Fibroblast of upper back skin (primary cell): ENCODE measurements at places on chromosomes 12 and 14.

DNA sequence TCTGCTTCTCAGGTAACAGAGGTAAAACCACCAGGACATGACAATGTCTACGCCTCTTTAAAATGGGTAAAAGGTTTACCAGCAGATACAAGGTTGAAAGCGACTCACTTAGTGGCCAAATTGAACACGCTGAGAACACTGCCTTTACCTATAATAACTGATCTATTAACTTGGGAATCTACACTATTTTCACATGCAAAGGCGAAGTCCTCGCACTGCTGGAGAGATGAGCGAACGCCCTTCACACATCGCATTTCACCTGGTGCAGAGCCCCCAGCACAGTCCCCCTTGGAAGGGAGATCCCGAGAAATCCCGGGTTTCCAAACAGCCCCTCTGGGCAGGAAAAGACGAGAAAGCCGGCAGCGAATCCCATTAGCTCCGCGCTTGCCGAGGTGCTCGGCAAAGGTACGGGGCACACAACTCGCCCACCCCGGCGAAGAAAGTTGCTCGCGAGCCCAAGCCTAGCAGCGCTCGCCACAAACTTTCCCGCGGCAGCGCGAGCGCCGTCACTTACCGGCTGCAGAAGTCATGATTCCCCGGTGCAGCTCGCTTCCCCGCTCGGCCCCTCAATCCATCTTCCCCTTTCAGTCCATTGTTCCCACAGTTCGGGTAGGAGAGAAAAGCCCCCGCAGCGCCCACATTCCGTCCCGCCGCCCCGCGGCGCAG lies 423 bp downstream of the FGD6 start:
- no peak for DNase-seq

- no peak for DNase-seq
These were observed 105.8 kb downstream of the SPTSSA start for GRCh38 chr14:34356264-34356654.

DNA sequence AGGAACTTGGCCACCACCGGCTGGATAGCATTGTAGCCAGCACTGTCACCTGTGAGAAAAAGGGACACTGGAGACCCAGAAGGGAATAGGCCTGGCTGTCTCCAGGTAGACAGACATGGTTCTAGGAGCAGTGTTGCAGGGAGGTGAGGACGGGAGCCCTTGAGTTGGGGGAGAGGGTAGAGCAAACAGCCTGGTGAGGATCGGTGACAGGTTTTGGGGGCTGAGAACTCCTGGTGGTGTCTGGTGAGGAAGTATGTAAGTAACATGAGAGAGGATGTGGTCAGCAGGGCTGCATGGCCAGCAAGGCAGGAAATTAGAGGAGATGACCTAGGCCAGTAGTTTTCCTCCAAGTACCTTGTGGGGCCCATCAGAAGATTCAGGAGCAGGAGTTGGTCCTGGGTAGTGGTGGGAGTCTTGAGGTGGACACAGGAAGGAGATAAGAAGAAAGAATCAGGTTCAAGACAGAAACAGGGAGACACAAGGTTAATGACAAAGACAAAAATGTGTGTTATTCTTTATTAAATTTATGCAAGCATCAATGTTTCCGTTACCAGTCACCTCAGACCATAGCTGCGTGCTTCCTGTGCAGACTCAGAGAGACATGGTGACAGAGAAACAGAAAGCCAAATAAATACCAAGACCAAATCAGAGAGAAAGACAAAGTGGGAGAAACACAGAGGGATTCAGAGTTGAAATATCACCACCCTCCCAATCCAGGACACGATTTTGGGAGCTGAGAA lies at the start of gene ARHGAP9:
ARHGAP9 (minus strand) TSS at position 491 of the 740 bp plus-strand sequence; CDS start at position 31, 460 bp downstream.
- no peak for DNase-seq

DNA sequence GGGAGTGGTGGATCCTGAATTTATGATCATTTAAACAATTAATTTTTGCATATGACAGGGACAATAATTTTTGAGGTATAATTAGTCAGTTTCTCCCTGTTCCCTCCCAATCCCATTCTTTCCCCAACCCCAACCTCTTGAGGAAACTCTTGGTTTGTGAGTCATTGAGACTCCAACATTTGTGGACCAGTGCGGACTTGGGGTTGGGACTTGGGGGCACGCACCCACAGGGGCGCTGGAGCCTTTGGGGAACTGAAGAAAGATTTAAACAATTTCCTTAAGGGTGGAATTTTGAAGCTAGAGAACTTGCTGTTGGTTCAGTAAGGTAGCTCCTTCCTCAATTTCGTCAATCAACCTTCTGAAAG lies 17.4 kb upstream of the PTGR2 start:
- no peak for DNase-seq

- DNase-seq: no peak
These were observed 522.0 kb upstream of the SEL1L start for GRCh38 chr14:82055515-82056115.

DNA sequence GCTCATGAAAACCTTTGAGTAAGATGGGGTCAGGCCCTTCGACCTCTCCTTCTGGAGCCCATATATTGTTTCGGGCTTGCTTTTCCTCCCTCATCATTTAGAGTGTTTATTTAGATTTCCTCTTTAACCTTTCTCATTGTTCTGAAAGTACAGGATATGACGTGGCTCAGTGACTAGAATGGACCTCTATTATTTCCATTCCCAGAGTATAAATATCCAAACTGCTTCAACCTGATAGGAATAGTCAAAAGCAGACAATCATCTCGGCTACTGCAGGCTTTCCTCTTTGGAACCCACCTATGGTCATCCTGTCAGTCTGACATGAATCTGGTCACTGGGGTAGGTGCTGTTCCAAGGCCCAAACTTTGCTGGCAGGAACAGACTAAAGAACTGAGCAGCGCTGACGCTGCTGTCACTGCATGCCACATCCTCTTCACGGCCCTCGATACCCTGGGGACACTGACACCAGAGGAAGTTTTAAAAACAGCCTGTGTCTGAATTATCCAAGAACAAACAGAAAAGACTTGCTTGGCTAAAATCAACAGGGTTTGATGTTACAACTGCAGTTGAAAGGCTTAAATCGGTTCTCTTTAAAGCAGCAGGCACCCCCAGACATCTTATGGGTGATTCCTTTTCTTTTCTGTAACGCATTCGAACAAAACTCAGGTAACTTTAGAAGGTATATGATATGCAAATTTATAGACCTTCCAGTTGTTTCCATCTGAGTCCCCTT lies 5.0 kb upstream of the DDX47 start:
- DNase-seq: no peak

GRCh38 chr12:53980104-53980801 lies 4.7 kb upstream of the HOXC10 start:
- no peak for DNase-seq

DNA sequence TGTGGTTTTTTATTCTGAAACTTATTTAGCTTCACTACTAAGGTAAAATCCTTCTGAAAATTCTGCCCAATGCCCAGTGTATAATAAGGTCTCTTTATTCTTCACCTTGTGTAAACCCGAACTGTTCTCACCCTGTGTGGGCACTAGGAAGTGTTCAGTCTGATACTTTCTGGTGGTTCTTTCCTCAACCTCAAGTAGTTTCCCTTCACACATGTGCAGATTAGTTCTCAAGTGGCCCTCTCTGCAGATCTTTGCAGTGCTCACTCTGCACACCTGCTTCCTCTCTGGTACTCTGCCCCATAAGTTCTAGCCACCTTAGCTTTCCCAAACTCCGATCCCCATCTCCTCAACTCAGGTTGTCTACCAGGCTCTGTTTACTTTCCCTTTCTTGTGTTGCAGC lies 61.6 kb downstream of the RAD51B start:
- DNase-seq: no peak

DNA sequence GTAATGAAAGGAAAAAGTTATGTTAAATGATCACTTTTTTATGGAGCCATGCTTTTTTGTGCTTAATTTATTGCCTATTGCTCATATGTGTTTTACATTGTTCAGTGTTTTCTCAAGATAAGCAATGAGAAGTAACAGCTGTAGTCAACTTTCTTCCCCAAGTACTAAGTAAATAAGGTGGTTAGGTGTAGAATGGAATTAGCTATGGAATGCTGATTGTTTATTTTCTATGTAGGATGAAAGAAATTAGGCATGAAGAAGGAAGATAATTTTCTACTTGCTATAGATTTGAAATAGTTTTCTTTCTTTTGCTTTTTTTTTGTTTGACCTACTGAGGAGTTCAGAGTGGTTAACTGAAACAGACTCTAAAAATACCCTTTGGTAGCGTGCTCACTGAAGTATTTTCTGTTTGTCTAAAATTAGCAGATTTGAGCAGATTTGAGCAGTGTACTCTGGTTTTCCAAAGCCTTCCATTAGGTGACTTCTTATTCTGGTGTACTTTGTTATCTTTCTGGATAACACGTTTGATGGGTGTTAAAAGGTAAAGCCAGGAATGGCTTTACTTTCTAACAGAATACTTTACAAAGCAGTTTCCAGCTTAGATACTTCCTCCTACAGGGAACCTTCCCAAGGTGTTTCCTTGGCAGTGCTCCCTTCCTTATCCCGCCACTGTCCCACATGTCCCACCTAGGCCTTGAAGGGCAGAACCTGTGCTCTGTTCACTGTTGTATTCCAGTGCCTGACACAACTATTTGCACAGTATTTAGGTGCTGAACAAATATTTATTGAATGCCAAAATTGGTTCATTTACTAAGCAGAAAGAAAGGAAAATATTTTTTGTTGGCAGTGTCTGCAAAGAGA lies 56.0 kb downstream of the RASSF3 start:
- DNase-seq: no peak

GRCh38 chr12:102401087-102401486 lies 79.3 kb downstream of the IGF1 start:
- DNase-seq: no peak

DNA sequence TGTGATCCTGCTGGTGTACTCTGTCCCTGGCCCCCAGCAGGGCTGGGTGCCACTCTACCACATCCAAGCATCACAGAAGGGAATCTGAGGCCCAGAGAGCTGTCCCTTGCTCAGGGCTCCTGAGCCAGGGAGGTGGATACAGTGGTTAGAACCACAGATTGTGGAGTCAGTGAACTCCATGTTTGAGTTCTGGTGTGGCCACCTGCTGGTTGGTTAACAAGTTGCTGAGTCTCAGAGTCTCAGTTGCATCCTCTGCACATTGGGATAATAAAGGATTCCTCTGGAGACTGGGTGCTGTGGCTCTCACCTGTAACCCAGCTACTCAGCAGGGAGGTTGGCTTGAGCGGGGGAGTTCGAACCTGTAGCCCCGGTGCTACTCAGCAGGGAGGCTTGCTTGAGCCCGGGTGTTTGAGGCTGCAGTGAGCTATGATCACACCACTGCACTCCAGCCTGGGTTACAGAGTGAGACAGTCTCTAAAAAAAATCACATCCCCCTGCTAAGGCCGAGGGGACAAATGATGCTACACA lies 39.4 kb downstream of the MVK start:
- peak; percentile 4 for DNase-seq

GRCh38 chr14:90630171-90630806 lies 185.9 kb downstream of the TTC7B start:
- DNase-seq: no peak

- DNase-seq: peak; percentile 91
These were observed 391.2 kb downstream of the RAD51B start for GRCh38 chr14:68210729-68211299.

DNA sequence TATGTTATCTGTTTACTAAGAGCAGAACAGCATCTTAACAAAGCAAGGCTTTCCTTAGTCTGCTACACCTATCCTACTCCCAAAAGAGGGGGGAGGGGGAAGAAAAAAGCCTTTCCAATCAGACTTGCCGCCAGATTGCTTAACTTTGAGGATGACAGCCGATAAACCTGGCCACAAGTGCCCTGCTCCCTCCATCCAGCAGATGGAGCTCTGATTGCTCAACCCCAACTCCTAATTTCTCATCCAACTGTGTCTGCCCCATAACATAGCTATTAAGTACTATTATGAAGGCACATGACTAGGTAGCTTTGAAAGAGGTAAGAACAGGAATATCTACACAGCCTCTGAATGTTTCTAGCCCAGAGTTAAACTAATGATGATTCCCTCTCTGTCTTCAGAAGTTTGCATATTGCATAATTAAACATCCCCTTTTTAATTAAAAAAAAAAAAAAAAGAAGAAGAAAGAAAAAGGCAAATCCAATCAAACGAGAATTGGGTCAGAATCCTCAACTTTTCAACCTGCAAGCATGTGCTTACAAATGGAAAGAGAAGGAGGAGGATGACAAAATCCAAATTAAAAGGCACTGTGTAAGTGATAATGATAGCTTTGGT lies 247.4 kb downstream of the GALC start:
- peak; percentile 38 for DNase-seq

- no peak for DNase-seq
These were observed 33.4 kb downstream of the AMN start for GRCh38 chr14:102955636-102956408.

DNA sequence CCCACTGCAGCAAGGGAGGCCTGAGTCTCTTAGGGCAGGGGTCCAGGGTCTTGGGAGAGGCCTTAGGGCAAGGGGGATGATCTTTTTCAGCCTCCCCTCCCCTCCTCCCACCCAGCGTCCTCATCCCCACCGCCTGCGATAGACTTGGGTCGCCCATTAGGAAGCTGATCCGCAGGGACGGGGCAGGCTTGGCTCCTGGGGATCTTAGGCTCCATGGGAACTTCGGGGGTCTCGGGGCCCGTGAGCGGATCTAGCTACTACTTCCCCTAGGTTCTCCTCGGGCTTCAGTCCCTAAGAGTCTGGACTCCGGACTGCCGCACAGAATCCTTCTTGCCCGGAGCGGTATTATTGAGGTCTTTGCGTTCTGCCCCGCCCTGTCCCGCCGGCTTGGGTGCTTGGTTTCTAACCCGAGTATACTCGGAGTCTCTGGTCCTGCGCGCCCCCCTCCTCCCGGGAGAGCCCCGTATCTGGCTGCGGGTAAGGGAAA lies 2.2 kb upstream of the PTHLH start:
- DNase-seq: no peak

- no peak for DNase-seq
These were observed 62.4 kb upstream of the BCL2L14 start for GRCh38 chr12:12008232-12008850.

DNA sequence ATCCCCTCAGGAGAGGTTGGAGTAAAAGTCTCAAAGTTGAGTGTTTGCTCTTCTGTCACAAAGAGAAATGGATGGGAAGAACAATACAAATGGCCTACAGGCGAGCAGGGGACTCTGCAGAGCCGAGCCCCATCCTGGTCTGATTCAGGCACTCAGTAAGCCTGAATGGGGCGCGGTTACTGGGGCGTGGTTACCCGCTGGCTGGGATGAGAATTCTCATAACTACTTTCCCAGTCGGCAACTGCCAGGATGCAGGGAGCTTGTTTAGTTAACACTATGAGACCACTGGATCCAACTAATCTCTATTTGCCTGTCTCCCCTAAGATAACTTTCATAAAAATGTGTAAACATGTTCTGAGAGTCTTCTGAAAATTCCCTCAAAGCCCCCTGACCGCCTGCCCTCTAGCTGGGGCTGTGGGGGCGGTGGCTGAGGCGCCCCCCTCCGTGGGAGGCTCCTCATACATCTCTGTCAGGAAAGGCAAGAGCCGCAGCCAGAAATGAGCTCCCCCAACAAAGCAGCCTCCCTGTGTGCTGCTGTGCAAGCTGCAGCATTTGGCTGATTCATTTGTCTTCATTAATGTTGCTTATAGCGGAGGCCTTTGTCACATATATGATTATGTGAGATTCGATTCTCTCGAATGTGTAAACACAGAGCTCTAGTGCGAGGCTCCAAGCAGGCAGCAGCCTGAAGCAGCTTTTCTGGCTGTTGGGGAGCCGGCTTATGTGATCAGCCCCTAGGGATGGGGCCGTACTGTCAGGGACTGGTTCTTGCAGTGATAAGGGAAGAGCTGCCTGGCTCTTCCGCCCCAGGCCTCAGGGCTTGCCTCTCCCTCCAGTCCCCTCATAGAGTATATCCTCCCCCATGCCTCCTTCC lies 126.1 kb upstream of the ARHGAP5 start:
- DNase-seq: peak; percentile 75
